HFF-Myc (cell line): ENCODE measurements at places on chromosomes 6 and 20.

DNA sequence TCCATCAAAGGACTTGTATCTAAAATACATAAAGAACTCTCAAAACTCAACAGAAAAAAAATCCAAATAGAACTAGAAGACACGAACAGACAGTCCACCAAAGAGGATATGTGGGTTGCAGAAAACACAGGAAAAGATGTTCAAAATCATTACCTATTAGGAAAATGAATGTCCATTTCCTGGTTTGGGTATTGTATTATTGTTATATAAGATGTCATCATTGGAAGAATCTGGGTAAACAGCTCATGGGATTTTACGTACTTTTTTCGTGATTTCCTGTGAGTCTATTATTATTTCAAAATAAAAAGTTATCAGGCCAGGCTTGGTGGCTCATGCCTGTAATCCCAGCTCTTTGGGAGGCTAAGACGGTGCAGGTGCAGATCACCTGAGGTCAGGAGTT lies 9.2 kb upstream of the PI16 start:
- no peak for DNase-seq

DNA sequence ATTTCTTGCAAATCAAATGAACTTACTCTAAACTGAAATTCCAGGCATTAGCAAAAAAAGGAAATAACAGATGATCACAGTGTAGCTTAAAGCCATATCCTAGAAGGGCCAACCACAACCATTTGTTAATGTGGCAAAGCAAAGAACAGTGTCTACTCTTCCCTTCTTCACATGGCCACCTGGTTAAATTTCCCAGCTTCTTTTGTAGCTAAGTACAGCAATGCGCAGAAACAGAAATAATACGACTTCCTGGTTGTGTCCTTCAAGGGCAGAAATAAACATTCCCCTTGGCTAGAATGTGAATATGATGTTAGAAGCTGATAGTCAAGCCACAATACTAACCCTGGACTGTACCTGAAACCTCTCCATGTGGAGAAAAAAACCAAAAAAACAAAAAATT lies 9.6 kb downstream of the SNX3 start:
- no peak for DNase-seq

DNA sequence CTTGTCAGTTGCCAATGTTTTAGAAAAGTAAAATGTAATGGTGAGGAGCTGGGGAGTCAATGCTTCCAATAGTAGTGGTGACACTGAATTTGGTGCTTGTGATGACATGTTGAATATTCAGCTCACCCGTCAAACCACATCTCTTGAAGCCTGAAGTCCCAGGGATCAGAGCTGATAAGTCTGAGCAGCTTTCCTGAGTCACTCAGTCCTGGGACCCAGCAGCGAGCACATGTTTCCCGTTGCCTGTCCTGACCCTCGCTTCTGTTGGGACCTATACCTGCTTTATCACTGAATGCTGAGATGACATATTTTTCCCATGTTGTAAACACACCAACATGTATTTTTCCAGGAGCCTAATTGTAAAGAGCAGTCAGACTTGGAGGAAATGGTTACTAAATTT lies 693.6 kb downstream of the QKI start:
- no peak for DNase-seq

- DNase-seq, result no peak
Observed at GRCh38 chr6:65558071-65558470, 149.0 kb downstream of the EYS start.

GRCh38 chr6:3058957-3059356 lies 9.3 kb upstream of the RIPK1 start:
- no peak for DNase-seq

GRCh38 chr6:113585246-113585645 lies 271.9 kb upstream of the MARCKS start:
- DNase-seq, result no peak

DNA sequence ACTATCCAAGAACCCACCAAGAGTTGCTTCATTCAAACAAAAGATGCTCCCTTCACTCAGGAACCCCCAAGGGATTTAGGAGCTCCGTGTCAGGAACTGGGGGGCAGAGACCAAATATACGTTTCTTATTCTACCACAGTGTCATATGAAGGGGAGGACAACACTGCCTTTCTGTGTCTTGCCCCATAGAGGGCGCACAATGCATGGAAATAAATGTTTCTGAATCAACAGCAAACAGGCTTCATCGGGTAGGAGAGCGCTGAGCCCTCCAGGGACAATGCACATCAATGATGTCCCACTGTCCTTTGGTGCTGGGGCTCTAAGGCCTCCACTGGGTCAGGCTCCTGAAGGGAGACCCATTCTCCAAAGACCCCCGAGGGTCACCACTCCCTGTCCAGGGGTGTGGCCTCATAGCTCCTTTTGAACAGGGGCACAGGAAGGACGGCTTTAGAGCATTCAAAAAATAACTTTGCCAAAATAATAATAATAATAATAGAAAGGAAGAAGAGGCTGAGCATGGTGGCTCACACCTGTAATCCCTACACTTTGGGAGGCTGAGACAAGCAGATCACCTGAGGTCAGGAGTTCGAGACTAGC lies 31.1 kb downstream of the PLG start:
- peak; percentile 6 for DNase-seq

GRCh38 chr6:33199687-33200218 lies 712 bp downstream of the RXRB start:
- DNase-seq, result no peak

- no peak for DNase-seq
Observed at GRCh38 chr6:38495518-38495917, 144.2 kb downstream of the BTBD9 start.

- DNase-seq, result no peak
Observed at GRCh38 chr6:13741365-13741764, 29.7 kb upstream of the RANBP9 start.

- DNase-seq, result no peak
Observed at GRCh38 chr6:95685822-95686221, 108.5 kb downstream of the MANEA start.

GRCh38 chr20:35991142-35991771 lies 22.9 kb downstream of the CNBD2 start:
- no peak for DNase-seq

DNA sequence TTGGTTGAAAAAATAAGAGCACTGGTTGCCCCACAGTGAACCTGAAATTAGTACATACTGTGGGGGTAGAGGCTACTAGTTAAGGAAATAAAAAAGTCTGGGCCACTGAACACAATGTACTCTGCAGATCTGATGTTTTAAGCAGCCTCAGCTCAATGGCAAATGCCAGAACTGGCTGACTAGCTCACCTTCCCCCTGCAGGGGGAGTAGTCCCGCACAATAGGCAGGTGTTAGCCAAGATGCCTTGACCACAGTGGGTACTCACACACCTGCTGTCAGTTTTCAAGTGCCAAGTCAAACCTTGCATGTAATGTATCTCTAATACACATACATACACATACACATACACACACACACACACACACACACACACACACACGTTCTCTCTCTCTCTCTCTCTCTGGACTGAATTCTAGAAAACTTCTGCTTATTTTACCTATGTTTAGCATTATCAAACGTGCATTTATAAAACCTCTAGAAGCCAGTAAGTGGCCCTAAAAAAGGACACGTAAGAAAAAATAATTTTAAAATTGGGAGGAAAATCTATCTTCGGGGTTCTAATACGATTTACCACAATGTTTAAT lies 36.1 kb downstream of the GMDS start:
- no peak for DNase-seq

DNA sequence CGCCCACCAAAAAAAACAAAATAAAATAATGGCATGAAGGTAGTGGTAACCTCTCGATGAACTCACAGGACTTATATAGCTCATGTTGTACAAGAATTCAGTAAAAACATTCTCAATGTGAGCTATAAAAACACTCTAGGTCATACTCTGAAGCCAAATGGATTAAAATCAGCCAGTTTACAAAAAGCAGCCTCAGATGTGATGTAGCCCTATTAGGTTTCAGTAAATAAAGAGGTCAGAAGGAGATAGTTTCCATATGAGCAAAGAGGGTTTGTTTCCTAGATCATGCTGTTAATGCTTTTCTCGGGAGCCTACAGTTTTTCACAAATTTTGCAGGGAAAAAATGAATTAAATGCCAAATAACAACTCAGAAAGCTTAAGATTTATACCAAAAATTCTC lies 319.5 kb upstream of the HSF2 start:
- no peak for DNase-seq

GRCh38 chr6:105226598-105227294 lies 46.9 kb upstream of the POPDC3 start:
- DNase-seq, result no peak

DNA sequence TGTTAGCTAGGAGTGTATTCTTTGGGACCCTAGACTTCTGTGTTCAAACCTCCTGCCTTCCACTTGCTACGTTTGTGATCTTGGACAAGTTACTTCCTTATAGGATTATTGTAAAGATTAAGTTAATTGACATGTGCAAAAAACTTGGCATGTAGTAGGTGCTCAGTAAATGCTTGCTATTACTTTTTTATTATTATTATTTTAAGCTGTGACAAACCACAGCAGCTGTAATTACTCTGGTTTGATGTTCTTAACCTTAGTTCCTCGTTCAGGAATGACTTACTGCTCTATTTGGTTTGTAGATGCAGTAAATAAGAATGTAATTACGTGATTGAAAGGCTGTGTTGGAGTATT lies 3.2 kb downstream of the ARFGEF2 start:
- DNase-seq, result no peak

DNA sequence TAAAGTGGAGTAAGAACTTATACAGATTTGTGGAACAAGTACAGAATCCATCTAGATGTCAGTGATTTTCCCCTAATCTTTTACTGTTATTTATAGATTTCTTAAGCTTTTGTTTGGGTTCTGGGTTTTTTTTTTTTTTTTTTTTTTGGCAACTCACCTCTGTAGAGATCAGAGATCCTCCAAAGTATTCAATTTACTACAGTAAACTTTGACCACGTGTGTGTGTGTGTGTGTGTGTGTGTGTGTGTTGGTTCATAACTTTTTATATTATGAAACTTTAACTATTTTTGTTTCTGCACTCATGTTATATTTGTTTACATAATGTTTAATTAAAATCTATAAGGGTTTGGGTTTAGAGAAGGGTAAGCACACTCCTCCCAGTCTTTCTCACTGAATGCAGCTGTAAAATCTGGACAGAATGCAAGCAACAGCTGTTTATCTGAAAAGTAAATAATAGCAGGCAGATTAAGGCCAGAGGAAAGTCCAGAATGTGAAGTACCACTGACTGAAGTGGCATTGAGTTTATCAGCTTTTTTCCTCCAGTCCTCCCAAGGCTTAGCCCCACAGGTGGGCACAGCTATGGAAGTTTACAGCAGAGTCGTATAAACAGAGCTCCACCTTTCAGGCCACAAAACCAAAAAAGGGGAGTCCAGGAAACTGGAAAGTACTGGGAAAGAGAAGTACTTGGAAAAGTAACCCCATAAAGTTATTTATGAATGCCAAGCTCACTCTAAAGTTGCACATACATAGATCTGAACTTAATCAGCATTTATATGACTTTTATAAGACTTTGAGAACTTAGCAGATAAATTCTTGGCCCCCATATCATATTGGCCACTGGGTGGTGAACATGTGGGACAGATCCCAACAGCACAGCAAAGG lies 43.0 kb upstream of the CD2AP start:
- DNase-seq, result no peak

GRCh38 chr6:72966628-72967280 lies 258.5 kb downstream of the KHDC1L start:
- DNase-seq, result peak; percentile 63

GRCh38 chr20:22414305-22414742 lies 170.0 kb downstream of the FOXA2 start:
- no peak for DNase-seq

DNA sequence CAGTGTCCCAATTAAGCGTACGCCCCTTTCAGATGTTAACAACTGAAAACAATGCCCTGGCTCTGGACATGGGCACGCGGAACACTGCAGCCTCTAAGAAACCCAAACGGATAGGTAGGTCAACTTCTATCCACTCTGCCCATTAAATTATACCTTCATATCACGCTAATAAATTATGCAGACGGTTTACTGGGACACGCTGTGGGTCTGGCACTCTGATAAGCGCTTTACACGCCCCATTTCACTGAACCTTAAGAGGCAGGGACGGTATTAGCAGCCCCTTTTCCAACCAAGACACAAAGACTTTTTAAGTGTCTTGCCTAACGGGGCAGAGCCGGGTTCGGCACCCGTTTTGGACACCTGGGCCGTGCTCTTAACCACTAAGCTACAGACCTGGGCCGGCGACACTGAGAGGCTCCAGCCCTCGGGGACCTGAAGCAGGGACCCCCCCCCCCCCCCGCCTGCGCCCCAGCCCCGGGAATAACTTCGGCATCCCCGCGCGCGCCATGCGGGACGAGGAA lies 744 bp downstream of the STAU1 start:
- no peak for DNase-seq

- DNase-seq, result peak; percentile 97
Observed at GRCh38 chr20:1415667-1416468, 23.0 kb upstream of the FKBP1A start.

DNA sequence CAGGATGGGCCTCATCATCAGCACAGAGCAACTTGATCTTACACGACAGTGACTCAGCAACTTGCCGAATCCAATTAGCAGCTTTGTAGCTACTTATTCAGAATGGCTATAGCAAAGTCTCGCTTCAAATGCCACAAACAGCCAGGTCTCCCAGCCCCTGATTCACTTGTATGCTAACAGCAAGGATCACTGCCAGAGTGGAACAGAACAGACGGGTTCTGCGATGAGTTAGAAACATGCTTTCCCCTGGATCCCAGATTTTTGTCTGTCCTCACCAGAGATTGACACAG lies 254.4 kb downstream of the NRN1 start:
- peak; percentile 46 for DNase-seq

GRCh38 chr6:158988477-158988876 lies 11.5 kb downstream of the RSPH3 start:
- no peak for DNase-seq

- DNase-seq, result no peak
Observed at GRCh38 chr6:130447374-130447773, 81.6 kb downstream of the TMEM200A start.

DNA sequence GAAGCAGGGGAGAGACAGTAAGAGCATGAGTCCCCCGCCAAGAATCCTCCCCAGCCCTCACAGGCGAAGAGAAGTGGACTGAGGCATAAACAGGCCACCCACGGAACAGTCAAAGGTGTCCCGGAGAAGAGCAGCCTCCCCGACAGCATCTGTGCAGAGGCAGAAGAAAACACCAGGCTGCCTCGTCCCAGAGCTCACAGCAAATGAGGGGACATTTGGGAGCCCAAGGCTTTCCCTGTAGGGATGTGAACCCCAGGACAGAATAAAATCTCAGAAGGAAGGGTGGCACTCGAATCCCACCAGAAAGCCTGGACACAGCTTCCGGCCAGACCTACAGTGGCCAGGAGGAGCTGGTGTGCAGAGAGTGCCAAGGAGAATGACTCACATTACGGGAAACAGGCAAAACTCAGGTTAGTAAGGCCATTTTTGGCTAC lies 90.4 kb downstream of the DLL1 start:
- no peak for DNase-seq

- DNase-seq, result no peak
Observed at GRCh38 chr20:61803416-61803914, 262.2 kb downstream of the TAF4 start.

DNA sequence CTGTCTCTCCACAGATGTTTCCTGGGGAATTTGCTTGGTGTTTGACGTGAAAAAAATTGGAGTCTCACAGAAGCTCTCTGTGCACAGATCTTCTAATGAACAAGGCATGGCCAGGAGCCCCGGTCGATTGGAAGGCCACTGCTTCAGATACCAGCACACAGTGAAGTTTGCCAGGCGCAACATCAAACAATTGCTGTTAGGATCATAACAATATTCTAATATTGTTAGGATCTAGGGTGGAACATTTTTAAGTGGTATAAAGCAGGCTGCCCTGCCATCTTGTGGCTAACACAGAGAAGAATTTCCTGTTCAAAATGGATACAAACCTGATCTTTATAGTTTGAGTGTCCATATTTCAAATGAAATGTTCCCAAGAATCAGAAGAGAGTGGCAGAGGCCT lies 64.1 kb downstream of the C6orf118 start:
- DNase-seq, result no peak

GRCh38 chr20:57224641-57225138 lies 41.8 kb downstream of the BMP7 start:
- no peak for DNase-seq
